ENCODE measurements at places on chromosomes 5 and 9.

DNA sequence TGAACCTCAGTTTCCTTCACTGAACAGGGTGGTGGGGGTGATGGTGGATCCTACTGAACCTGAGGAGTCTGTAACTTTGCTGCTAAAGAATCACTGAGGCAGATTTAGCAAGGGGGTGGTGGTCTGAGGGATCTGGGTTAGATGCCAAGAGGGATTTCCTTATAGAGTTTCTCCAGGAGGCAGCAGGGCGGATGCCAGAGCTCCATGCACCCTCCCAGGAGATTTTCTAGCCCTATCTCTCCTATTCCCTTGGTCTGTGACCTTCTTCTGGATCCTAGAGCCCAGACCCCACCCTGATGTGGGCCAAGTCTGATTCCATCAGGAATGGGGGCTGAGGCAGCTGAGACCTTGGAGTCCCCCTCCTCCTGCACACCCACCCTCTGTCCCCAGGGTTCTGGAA is 6.0 kb downstream of the PTGS1 start:
- DNase-seq: no peak

- no peak for DNase-seq
These were observed 150.6 kb downstream of the ERCC6L2 start for GRCh38 chr9:96025995-96026602.

- DNase-seq: no peak
These were observed 216.9 kb upstream of the TMEM161B start for GRCh38 chr5:88485531-88485930.

DNA sequence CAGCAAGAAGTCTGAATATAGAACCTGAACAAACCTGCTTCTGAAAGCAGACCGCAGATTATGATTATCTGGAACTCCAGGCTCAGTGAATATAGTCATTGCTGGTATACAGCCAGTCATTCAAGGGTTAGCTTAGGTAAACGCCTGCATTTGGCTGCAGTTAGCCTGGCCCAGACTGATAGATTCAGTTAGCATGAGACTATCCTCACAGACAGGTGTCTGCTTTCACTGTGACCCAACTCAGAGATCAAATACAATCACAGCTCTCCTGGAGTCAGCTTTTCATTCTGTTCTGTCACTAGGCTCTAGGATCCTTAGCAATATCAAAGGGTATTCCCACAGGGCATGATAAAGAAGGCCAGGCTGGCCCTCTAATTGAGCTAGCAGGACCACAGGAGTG is 138.6 kb upstream of the PLCXD3 start:
- DNase-seq: no peak

DNA sequence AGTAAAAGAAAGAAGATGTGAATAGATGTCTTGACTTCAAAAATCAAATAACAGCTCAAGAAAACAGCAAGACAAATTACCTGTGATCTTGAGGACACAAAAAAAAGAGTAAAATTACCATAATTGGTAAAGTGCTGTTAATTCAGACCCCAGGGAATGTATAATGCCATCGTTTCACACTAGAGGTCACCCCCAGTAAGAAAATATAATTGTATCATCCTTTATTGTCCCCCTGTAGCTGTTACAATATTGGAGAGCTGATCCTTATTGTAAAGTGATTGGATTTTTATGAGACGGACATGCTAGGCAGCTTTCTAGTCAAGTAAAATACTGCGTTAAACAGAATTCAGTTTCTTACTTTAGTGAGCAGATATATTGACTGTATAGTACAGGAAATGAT is 377.0 kb downstream of the TLE1 start:
- DNase-seq: no peak

DNA sequence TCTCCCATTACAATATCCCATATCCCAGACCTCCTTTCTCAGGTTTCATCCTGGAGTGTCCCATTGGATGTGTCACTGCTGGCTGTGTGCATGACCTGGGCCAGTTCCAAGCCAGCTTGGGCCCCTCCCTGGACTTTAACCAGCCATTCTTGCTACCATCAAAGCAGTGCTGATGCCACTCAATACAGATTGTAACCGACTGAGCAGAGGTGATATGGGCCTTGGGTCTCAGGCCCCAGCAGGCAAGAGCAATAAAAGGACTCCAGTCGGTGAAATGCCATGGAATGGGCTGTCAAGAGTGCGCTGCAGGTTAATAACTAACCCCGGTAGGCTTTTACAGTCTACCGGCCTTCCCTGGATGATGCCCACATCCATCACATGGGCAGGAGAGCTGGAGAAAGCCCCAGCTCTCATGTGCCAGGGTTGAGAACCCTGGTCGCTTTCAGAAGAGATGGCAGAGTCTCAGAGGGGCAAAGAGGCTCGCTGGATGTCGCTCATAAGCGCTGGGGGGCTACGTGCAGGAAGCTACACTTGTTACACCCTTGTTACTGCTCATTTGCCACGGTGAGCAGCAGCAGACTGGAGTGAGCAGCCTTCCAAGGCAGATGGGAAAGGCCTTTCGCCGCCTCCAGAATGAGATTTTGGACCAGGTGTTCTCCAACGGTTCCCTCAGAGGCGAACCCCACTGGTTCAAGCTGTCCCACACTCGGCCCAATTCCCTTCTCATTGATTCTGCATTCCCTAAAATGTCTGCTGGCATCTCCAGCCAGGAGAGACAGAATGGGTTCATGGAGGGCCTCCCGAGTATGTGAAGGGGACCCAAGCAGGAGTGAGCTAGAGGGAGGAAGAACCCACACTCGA is 13.2 kb downstream of the EPB41L4B start:
- DNase-seq: no peak

DNA sequence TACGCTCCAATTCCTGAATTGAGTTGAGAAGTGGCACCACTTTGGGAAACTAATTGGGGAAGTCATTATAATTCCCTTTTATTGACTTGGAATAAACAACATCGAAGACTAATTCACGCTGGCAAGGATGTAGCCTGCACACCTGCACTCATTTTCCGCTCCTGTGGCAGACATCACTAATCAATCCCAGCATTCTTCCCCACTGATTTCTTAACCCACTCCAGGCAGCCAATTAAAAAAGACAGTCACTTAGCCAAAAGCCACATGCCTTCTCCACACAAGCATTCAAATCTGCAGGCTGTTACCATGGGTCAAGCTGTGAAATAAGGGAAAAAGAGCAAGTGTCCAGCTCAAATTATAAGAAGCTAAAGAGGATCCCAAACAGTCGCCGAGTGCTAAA is 68.2 kb upstream of the HRH2 start:
- no peak for DNase-seq

- DNase-seq: no peak
These were observed 176.4 kb upstream of the MRPS30 start for GRCh38 chr5:44632344-44632743.

DNA sequence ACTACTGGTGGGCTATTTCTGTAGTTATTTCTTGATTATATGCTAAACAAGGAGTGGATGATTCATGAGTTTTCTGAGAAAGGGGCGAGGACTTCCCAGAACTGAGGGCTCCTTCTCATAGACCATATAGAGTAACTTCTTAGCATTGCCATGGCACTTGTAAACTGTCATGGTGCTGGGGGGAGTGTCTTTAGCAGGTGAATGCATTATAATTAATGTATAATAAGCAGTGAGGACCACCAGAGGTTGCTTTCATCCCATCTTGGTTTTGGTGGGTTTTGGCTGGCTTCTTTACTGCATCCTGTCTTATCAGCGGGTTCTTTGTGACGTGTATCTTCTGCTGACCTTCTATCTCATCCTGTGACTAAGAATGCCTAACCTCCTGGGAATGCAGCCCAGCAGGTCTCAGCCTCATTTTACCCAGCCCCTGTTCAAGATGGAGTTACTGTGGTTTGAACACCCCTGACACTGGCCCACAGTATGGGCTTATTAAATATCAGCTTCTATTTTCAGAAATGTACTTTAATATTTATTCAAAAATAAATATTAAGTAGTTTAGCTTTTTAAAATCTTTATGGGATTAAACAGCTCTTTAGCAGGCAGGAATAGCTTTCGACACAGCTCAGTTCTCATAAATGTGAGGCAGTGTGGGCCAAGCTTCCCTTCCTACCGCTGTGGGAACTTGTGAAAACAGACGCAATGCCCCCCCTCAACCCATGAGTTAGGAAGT is 44.4 kb downstream of the GALNT12 start:
- no peak for DNase-seq

Measured in HS-27A (cell line).